ENCODE measurements at places on chromosomes 6 and 20.

- no peak for DNase-seq
Observed at GRCh38 chr20:9179193-9179802, 110.4 kb downstream of the PLCB4 start.

- DNase-seq: no peak
Observed at GRCh38 chr20:16947479-16947878, 199.3 kb downstream of the OTOR start.

GRCh38 chr6:43125555-43125954, 45.5 kb upstream of the SRF start:
- DNase-seq: no peak

- no peak for DNase-seq
Observed at GRCh38 chr6:37085198-37085597, 79.7 kb downstream of the FGD2 start.

- no peak for DNase-seq
Observed at GRCh38 chr6:81938014-81938856, 185.8 kb upstream of the TENT5A start.

- no peak for DNase-seq
Observed at GRCh38 chr6:112990971-112991370, 643.8 kb downstream of the RFPL4B start.

DNA sequence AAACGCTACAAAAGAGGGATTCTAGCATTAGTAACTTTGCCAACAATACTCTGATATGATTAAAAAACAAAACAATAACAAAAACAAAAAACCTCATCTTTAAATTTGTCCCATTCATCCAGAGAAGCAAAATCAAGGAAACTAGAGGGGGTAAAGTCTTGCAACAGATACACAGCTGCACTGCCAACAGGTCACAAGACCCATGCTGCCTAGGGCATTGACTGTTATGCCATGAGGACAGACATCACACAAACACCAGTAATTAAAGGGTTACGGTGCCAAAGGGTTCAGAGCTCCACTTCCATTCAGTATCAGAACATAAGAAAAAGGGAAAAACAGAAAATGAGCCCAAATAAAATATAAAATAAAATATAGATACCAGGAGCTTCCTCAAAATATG, 1.6 kb downstream of the TBC1D20 start:
- DNase-seq: no peak

DNA sequence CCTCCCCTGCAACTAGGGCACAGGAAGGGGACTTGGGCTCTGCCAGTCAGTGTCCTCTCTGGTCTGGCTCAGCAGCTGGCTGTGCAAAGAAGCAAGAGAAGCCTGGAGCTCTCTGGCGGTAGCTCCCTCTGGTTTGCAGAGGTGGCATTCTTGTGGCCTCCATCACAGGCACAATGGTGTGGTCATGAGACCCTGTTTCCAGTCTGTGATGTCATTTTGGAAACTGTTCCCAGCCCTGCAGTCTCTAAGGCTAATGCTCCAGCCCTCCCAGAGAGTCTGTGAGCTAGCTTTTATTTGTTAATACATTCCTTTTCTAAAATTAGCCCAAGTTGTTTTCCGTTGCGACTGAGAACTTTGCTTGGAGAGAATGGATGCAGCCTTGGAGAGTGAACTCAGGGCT, 69.5 kb upstream of the FOXQ1 start:
- no peak for DNase-seq

GRCh38 chr6:93731306-93731705, 311.9 kb upstream of the EPHA7 start:
- DNase-seq: no peak

GRCh38 chr6:30793521-30794194, 49.3 kb upstream of the IER3 start:
- no peak for DNase-seq

DNA sequence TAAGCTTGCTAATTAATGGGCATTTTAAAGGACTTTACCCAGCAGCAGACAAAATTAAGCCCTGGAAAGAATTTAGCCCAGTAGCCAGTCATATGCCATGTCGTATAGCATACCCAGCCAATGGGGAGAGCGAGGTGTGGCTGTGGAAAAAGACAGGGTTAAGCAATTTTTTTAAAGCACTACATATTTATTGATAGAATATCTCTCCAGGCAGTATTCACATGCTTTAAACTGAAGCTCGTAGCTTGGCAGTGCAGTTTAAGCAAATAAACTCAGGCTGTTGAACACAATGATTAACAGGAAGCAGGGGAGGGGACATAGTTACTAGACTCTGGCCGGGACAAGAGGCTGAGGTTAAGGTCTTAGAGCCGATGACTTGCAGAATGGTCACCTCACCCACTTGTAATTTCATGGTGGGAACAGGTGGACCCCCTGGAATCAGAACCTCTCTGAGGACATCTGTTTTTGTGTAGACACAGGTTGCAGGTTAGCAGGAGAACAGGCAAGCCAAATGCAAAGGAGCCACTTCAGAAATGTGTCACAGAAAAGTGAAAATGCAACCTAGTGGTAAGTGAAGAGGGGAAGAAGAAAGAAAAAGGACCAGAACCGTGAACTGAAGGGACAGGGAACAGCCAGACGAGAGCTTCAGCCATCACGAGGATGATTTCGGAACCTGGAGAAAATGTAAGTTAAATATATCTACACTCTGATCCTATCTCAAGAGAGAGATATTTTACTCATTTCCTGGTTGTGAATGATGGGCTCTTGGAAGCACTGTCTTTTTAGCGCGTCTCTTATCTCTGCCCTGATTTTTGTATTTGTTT, 7.2 kb downstream of the GCNT2 start:
- DNase-seq: no peak

DNA sequence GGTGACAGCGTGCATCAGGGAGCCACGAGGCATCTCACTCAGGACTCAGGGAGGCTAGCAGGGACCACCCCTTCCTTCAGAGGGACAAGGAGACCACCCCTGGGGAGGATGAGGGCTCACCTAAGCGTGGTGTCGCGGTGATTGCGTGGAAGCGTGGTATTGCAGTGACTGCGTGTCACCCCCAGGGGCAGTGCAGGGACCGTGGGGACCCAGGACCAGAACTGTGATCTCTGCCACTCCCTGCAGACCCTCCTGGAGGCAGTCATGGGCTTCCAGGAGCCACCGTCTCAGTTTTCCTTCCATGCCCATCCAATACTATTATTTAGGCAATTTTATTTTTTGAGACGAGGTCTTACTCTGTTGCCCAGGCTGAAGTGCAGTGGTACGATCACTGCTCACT, 147.1 kb downstream of the TAF4 start:
- DNase-seq: no peak

DNA sequence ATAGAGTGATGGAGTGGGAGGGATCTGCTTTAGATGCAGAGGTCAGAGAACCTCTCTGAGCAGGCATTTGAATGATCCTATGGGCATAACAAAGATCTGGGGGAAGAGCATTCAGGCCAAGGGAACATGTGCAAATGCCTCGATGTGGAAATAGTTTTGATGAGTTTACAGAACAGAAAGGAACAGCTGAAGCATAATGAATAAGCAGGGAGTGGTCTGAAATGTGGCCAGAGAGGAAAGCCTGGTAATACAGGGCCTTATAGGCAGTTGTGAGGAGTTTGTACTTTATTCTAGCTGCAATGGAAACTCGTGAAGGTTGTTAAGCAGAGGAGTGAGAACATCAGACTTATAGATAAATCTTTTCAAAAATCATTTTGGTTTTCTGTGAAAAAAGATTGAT, 33.0 kb upstream of the ME1 start:
- DNase-seq: no peak

- no peak for DNase-seq
Observed at GRCh38 chr6:122736616-122737015, 42.9 kb upstream of the FABP7 start.

DNA sequence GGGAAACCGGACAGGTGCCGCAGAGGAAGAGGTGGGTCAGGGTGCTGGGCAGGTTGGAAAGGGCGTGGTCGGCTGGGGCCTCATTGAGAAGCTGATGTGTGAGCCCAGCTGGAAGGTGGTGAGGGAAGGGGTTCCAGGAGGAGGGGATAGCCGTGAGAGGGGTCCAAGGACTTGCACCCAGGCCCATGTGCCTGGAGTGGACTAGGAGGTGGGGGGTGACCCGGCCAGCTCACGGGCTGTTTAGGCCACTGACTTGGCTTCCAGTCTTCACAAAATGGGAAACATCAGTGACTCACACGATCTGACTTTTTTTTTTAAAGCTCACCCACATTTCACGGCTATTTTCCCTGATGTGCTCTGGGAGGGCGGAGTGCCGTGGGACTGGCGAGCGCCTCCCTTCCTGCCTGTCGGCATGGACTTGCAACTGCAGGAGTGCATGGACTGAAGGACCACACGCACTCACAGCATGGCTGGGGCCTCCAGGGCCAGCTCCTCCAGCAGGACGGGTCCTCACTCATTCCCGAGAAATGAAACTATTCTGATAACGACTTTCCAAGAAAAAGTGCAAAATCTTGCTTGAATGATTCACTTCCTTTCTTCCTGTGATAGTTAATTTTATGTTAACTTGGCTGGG, 13.5 kb upstream of the PDE10A start:
- no peak for DNase-seq

DNA sequence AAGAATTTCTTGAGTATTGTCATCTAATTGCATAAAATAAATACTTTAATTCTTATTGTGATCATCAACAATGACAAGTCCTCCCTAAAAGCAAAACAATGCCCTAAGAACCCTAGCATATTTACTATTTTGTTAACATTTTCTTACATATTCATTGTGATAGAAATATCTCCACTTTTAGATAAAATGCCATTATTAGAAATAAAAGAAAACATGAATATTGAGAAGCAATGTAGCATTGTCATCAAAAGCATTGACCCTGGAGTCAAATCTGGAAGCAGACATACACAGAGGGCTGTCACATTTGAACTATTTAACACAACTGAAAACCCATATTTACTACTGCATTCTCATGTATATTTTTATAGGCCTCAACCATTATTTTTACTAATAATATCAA, 257.7 kb downstream of the SYNE1 start:
- DNase-seq: no peak

GRCh38 chr6:37492991-37493660, 6.6 kb downstream of the CCDC167 start:
- DNase-seq: no peak

- DNase-seq: no peak
Observed at GRCh38 chr6:146135167-146135566, 106.3 kb downstream of the GRM1 start.

DNA sequence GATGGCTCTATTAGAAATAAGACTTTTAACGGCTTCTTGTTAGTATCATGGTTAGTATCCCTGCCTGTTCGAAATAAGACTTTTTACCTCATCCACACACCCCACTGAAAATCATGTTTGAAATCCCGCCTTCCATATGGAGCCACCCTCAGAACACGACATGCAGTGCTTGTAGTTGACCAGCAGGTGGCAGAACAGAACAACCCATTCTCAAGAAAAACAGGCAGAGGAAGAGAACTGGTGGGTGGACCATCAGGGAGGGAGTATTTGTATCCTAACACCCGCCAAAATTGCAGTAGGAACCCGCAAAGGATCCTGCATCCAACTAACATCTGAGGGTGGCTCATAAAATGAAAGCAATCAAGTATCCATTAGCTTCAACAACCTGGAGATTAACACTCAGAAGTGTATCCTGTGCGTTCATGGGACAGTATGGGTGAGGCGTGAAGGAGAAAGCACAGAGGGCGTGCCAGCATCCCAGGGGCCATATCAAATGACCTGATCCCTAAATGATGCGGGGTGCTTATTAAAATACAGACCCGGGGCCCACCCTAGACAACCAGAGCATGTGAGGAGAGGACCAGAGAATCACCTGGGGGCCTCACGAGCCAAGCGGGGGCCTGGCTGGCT, 89.6 kb upstream of the NHSL1 start:
- peak; percentile 55 for DNase-seq
